ENCODE measurements at places on chromosomes 12 and 14. TPM values are rescaled to one million over a fixed set of nuclear protein-coding genes. Genes with fewer than 3 reads are reported as not detected.
A peak's percentile ranks its signal among the peaks of the same experiment; 100 is the strongest.

PLEKHA5 gene
- total RNA-seq = 12.3 TPM

CCDC38 gene
- total RNA-seq = not detected

C1R gene
- 104 TPM for total RNA-seq

CCDC177 gene
- total RNA-seq = not detected

TOMM20L gene
- total RNA-seq = not detected

CLEC6A gene
- not detected for total RNA-seq

SLC7A8 gene
- 5.6 TPM for total RNA-seq

CHST11 gene
- total RNA-seq = 2.5 TPM

SMCO2 gene
- total RNA-seq = 0.33 TPM

GRCh38 chr12:24414480-24414879 lies 465.0 kb upstream of the SOX5 start:
- DNase-seq = no peak

- DNase-seq = peak; percentile 60
Observed at GRCh38 chr12:94545935-94546771, 86.5 kb upstream of the CEP83 start.

DNA sequence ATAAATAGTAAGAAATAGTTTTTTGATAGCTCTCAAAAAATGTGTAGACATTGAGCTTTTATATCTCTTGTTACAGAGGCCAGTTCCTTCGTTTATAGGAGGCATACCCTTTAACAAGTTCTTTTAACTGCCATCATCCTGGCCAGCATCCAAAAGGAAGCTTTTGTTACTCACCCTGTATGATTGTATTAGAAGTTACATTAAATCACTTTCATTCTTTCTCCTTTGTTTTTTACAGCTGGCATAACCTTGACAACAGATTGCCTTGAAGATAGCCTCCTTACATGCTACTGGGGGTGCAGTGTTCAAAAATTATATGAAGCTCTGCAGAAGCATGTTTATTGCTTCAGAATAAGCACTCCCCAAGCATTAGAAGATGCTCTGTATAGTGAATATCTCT lies 20.1 kb downstream of the CGRRF1 start:
- no peak for DNase-seq

DNA sequence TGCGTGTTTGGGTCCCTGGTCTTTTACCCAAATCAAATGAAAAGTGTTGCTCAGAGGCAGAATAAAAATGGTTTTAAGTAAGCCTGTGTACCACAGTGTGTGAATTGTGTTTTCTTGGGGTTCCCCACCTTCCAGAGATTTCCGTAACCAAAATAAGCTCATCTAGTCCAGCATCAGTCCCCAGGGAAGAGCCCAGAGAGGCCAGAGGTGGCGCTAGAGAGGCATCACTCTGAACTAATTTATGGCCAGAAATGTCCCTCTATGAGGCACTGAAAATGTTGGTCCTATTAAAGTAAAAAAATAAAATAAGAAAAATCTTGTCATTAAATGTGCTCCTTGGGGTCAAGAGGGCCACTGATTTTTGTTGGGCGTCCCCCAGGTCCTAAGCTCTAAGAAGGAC lies 24.9 kb upstream of the PRKAB1 start:
- no peak for DNase-seq

- DNase-seq = peak; percentile 36
Observed at GRCh38 chr12:53190108-53190729, 9.5 kb upstream of the CSAD start.

DNA sequence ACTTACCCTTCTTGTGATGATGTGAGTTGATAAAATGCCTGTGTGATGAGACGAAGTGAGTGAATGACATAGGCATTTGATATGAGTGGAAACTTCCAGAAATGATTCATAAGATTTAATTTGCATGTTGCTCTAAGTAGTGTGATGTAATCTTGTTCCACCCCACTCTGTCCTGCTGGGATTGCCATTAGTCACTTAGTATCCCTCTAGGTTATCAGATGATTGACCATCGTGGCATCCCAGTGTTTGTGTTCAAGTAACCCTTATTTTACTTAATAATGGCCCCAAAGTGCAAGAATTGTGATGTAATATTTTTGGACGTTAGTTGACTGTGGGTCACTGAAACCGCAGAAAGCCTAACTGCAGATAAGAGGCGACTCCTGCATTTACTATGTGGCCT lies 214.4 kb upstream of the DIO2 start:
- DNase-seq = peak; percentile 89

GRCh38 chr12:89138048-89138852 lies 214.1 kb downstream of the DUSP6 start:
- DNase-seq = no peak

GRCh38 chr14:106062502-106063272 lies 536.3 kb downstream of the TMEM121 start:
- no peak for DNase-seq

- DNase-seq = no peak
Observed at GRCh38 chr12:69410571-69410970, 51.0 kb downstream of the YEATS4 start.

- peak; percentile 7 for DNase-seq
Observed at GRCh38 chr12:40375076-40375475, 150.3 kb downstream of the LRRK2 start.

- no peak for DNase-seq
Observed at GRCh38 chr14:38150075-38150474, 57.6 kb upstream of the SSTR1 start.

- DNase-seq = no peak
Observed at GRCh38 chr14:65258391-65258790, 154.1 kb upstream of the FUT8 start.

- DNase-seq = no peak
Observed at GRCh38 chr12:11242656-11243055, 26.9 kb downstream of the PRB3 start.

DNA sequence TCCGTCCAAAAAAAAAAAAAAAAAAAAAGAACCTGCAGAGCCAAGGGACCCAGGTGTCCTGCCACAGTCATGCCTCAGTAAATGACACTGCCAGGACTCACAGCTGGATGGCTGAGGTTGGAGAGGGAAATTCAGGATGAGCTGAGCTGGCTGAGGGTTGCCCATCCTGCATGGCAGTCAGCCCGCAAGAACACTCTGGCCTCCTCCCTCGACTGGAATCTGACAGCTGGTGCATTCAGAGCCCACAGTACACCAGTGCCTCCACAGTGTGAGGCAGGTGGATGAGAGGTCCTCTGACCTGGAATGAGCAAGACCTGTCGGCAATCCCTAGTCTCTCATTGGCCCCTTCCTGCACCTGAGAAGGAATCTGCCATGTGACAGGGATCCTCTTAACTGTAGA lies 74.4 kb upstream of the GPR68 start:
- DNase-seq = no peak

GRCh38 chr12:570921-571794 lies 92.1 kb downstream of the NINJ2 start:
- DNase-seq = peak; percentile 99

DNA sequence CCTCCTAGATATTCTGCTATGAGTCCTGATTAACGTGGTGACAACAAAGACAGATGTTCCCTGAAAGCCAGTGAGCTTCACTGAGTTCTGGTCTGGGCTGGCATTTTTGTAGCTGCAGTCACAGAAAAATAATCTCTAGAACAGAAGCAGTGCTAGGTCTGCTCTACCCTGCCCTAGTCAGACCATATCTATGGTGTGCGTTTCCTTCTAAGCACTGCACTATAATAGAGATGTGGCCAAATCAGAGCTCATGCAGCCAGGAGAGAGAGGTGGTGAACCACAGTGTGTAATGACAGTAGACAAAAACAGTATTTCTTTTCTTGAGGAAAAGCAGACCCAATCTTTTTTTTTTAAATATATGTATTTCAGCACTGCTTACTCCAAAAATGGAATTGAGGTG lies 76.3 kb downstream of the CMAS start:
- DNase-seq = no peak
